ENCODE measurements at places on chromosomes 16 and 17.

DNA sequence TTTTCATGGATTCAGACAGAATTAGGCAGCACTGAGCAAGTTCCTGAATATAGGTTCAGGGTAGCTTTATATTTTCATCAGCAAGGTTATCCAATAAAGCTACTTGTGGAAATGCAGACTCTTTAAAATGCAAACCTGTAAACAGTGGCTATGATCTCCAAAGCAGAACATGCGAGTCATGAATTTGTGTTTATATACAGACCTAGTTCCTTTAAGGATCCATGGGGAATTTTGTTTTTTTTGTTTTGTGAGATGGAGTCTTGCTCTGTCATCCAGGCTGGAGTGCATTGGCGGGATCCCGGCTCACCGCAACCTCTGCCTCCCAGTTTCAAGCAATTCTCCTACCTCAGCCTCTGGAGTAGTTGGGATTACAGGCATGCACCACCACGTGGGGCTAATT, 14.8 kb downstream of the CLEC16A start:
- no peak for DNase-seq

- DNase-seq: no peak
These were observed 3.3 kb downstream of the SLC6A4 start for GRCh38 chr17:30232015-30232823.

DNA sequence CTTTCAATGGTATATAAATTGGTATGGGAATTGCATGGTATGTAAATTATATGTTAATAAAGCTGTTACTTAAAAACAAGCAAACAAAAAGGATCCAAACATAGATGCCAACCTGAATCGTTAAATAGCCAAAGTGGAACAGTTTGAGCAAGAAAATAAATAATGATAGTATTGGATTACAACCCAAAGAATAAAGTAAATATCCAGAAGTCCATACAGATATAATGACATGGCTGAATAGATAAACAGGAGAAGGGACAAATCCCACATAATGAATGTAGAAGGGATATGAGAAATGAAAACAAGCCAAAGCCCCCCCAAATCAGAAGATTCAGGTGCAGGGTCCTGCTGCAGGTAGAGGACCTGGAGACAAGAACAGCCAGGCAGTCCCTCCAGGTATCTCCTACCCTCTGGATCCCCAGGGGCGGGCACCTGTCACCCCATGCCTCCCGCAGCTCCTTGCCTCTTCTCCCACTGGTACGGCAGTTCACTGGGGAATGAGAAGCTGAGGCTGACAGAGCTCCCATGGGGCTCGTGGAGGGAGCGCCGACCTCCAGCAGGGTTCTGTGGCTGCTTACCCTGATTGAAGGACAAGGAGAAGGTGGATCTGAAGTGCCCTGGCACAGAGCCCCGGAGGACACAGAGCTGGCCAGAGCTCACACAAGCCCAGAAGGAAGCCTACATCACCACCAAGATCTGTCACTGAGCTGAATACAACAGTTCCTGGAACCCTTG, 9.9 kb upstream of the LCAT start:
- no peak for DNase-seq

GRCh38 chr17:34314279-34314678, 5.0 kb upstream of the CCL8 start:
- no peak for DNase-seq

GRCh38 chr16:25916037-25916436, 224.3 kb downstream of the HS3ST4 start:
- DNase-seq: no peak

- DNase-seq: no peak
These were observed 277.7 kb downstream of the MAP2K6 start for GRCh38 chr17:69692171-69692570.

GRCh38 chr17:60422162-60422665, at the start of gene CHCT1:
CHCT1 (plus strand) TSS chr17:60422489; CDS start chr17:60422593, 104 bp downstream.
- no peak for DNase-seq

GRCh38 chr17:44911133-44912001, 3.9 kb downstream of the GFAP start:
- peak; percentile 23 for DNase-seq

DNA sequence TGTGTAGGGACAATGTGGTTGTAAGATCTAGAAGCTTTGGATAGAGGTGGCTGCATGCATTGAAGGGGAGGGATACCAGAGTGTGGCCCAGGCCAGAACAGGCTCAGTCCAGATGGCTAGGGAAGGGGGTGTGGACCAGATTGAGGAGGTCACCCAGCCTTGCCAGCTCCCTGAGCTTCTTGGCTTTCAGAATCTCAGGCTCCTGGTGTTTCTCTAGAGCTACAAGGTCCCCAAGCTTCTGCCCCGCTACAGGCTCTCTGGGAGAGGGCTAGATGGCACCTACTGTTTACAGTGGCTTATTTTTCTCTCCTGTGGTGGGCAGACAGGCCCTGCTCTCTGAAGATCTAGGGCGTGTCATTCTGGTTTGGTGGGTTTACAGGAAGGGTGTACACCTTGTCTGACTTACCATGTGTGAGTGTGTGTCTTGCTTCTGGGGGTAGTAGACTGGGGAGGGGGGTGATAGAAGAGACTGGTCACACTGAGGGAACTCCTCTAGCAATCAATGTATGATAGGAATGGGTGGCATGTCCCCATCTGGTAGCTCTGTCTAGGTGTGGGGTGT, 1.1 kb downstream of the RARA start:
- DNase-seq: no peak

GRCh38 chr17:3040882-3041281, 22.5 kb downstream of the OR1D5 start:
- no peak for DNase-seq

GRCh38 chr16:63442246-63442645, 1406.0 kb upstream of the CDH8 start:
- no peak for DNase-seq

DNA sequence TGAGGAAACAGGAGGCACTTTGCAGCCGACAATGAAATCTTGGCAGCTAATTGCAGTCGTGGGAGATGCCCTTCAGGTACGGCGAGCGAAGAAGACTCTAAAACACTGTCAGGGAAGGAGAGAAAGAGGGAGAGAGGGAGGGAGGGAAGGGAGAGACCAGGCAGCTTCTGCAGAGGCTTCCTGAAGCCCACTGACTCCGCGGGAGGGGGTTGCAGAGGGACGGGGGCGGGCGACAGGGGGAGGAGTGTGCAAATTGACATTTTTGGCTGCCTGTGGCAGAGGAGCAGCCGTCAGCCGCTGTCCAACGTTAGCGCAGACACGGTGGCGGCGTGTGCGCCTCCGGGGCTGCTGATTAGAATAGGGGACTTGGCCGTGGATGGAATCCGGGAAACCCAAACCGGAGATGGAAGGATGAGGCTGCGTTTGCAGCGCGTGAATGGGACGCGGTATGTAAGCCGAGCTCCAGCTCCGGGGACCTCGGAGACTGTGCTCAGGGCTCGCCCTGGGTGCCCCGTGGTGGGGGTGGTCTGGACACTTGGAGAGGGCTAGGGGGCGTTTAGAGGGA, 849.1 kb upstream of the RBFOX1 start:
- DNase-seq: no peak

GRCh38 chr16:57257455-57258070, 12.5 kb downstream of the ARL2BP start:
- no peak for DNase-seq

DNA sequence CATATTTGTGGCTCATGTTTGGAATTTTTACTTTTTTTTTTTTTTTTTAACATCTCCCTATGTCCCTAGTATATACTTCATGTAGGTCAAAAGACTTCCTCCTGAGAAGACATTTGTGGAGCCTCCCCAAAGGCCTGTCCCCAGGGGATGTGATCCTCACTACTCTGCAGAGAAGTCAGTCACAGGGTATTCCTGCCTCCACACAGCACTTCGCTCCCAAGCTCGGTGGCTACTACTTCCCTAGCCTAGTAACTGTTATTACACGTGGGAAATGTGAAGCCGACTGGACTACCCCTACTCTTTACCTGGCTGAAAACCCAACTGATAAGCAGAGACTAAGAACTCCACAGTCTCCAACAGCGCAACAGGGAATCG, 116.8 kb downstream of the HIC1 start:
- no peak for DNase-seq

- peak; percentile 36 for DNase-seq
These were observed 6.1 kb downstream of the DNAI2 start for GRCh38 chr17:74280093-74280513.

DNA sequence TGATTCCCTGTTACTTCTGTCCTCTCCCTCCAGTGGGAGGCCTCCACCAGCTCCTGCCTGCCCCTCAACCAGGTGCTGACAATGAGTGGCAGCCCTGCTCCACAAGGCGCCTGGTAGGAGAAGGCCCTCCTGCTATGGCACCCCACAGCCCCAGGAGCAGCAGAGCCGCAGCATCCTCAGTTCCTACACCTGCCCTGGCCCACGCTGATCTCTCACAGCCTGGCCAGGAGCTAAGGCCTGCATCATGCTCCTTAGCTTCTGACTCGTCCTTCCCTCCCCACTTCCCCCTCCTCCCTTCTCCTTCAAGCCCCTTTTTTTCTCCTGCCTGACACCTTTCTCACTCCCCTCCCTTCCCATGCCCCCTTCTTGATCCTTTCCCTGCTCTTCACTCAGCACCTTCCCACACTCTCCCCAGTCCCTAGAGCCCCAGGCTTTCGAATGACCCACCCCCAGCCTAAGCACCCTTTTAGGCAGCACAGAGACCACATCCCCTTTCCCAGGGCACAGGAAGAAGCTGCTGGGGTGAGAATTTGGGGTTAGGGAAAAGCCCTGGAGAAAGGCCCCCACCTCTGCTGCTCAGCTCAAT, 6.5 kb downstream of the PROCA1 start:
- DNase-seq: no peak

DNA sequence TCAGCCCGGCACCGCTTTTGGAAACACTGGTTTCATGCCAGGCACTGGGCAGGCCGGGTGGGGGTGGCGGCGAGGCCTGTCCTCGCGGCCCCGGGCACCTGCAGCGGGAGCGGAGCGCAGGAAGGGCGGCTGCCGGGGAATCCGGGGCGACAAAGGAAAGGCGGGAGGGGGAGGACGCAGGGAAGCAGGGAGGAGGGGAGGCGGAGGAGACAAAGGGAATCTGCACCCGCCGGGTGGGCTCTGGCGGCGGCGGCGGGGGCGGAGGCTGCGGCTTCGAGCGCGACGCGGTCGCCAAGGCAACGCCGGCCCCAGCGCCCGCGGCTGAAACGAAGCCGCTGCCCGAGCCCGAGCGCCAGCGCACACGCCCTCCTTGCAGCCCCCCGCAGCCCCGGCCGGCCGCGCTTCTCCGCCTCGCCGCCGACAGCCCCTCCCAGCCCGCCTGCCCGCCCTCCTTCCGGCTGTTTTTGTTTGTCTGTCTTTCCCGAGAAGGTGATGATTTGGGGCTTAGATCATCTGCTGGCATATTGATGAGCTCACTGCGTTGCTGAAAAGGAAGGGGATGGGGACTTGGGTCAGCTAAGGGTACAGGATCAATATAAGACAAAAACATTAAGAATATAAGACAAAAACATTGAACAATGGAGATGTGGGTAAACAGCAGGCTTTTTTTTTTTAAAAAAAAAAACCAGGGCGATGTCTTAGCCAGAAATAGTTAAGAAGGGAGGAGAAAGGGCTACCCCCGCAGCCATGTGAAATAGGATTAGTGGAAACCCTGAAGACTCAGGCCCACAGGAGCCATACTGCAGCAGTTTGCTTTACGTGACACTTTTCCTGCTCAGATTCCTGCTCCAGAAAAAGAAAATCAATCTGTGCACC, 32.7 kb downstream of the CDK5R1 start:
- DNase-seq: no peak

DNA sequence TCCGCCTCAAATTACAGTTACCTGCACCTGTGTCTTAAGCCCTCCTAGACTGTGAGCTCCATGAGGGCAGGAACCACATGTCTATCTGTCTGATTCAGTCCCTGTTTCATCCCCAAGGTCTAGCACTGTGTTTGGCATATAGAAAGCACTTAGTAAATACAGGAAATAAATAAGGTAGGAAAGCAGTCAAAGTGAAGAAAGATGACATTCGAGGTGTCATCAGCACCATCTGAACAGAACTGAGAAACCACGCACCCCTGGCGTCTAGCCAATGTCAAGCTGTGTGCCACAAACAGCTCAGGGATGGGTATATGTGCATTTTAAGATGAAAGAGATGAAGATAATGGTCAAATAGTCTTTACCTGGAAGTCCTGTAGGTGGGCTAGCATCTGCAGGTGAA, 79.6 kb upstream of the ATP2A3 start:
- peak; percentile 53 for DNase-seq

DNA sequence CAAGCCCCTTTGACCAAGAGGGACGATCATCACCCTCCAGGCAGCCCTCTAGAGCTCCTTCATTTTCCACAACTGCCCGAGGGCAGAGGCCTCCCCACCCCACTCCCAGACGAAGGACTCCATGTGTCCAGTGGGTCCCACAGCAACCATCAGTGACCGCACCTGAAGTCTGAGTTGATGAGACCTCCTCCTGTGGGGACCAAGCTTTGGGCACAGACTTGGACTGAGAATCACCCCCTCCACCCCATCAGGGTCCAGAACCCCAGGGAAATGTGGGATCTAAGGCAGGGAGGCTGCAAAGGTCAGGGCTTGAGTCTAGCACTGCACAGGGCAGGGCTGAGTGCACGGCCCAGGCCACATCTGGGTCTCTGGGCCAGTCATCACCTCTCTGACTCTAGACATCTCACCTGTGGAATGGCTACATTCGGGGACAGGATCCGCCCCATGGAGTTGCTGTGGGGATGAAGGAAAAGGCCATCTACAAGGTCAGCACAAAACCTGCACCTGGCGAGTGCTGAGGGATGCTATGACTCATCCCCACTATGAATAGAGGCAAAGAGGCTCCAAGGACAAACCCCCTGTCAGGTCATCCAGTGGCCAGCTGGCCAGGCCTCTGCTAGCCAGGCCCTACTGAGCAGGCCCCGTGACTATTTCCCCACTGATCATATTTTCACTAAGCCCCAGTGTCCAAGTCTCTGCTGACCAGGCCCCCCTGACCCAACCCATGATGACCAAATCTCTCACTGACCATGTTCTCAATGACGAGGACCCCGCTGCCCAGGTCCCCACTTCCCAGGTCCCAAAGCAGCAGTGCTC, 38.4 kb downstream of the TNFRSF13B start:
- no peak for DNase-seq

DNA sequence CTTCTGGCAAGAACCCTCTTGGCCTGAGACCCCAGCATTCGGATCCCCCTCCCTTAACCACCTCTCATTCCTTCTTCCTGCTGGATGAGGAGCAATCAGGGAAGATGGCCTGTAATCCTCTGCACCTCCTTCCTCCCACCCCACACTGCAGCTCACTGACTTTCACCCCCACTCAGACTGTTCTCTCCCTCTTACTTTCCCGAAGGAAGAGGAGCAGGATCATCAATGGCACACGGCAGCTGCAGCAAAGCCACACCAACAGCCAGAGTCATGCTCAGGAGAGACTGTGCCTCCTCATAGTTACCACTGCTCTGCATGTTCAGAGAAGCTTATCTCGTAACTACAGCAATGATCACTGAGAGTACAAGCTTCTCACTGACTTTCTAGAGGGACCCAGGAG, 10.1 kb upstream of the TMEM101 start:
- DNase-seq: no peak

All from activated T-helper 9 cell treated with anti-CD3 and anti-CD28 coated beads, Interleukin-2, amount 50 U/mL, for 16 hours (primary cell).